ENCODE measurements at places on chromosomes 1 and 21. TPM values are rescaled to one million over a fixed set of nuclear protein-coding genes. Genes with fewer than 3 reads are reported as not detected.

The COL16A1 gene
- 2.7 TPM for total RNA-seq

DNA sequence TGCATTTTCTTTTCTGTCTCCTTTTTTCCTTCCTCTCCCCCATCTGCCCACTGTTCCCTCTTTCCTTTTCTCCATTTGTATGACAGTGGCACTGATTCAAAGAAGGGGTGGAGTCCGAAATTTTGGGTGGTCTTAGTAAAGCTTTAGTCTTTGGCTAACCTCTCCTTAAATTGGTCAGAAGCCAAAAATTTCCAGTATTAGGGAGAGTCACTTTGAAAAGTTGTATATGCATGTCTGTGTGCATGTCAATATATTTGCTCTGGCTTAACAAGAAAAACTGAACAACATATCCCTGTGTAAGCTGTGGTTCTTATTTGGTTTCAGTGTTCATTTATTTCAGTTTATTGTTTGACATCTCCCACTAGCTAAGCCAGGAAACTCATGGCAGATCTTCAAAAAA lies 314.8 kb upstream of the CXADR start:
- no peak overlapping the region for H3K27ac ChIP-seq
- H3K27me3 ChIP-seq, result no peaks in the 10 kb centered on the region
- no peak for DNase-seq

- no peak overlapping the region for H3K27ac ChIP-seq
- H3K4me3 ChIP-seq, result no peak overlapping the region
- peaks cover 99% of the 10 kb centered on the region for H3K27me3 ChIP-seq
- no peak for DNase-seq
- H3K4me1 ChIP-seq, result no peaks in the 10 kb centered on the region
These were observed 11.8 kb downstream of the SIM2 start for GRCh38 chr21:36710729-36711048.

GRCh38 chr21:25424634-25425033 lies 182.6 kb downstream of the MRPL39 start:
- H3K4me3 ChIP-seq, result no peak overlapping the region
- H3K27ac ChIP-seq, result no peak overlapping the region
- no peaks in the 10 kb centered on the region for H3K27me3 ChIP-seq
- no peaks in the 10 kb centered on the region for H3K4me1 ChIP-seq
- no peak for DNase-seq

GRCh38 chr1:9824702-9825089 lies 931 bp upstream of the CLSTN1 start:
- no peak overlapping the region for H3K27ac ChIP-seq
- DNase-seq, result no peak
- peak overlapping the region; percentile 98 for H3K4me3 ChIP-seq
- H3K4me1 ChIP-seq, result peaks cover 18% of the 10 kb centered on the region

The GIPC2 gene
- 9.6 TPM for total RNA-seq
